Stimulated activated CD8-positive, alpha-beta memory T cell treated with anti-CD3 and anti-CD28 coated beads, Interleukin-15, amount 100 ng/mL, for 4 hours (primary cell): ENCODE measurements at places on chromosomes 1 and 21.

GRCh38 chr1:214753236-214753852 is 150.3 kb downstream of the CENPF start:
- DNase-seq, result no peak

- no peak for DNase-seq
Observed at GRCh38 chr1:27145934-27146354, 9.0 kb downstream of the SLC9A1 start.

- DNase-seq, result no peak
Observed at GRCh38 chr1:152967201-152967600, 3.2 kb upstream of the SPRR4 start.

DNA sequence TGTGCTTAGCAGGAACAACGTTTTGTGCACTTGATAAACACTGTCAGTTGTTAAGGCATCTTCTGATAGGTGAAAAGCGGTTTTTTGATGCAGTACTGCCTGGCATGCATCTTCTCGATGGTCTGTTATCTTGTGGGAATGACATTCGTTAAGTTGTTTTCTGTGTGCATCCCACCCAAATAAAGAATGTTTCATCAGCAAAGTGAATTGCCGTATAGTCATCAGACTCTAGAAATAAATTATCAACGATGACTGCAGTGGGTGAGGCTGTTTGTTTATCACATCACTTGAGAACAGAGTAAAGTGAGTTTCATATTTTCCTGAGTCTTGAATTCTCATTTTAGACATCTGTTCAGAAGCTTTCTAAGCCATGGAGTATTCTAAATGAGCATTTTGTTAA is 34.1 kb downstream of the NFIA start:
- no peak for DNase-seq

- DNase-seq, result no peak
Observed at GRCh38 chr21:45151445-45152160, 77.2 kb downstream of the ADARB1 start.

GRCh38 chr1:160626509-160627342 is 20.1 kb downstream of the SLAMF1 start:
- DNase-seq, result no peak

DNA sequence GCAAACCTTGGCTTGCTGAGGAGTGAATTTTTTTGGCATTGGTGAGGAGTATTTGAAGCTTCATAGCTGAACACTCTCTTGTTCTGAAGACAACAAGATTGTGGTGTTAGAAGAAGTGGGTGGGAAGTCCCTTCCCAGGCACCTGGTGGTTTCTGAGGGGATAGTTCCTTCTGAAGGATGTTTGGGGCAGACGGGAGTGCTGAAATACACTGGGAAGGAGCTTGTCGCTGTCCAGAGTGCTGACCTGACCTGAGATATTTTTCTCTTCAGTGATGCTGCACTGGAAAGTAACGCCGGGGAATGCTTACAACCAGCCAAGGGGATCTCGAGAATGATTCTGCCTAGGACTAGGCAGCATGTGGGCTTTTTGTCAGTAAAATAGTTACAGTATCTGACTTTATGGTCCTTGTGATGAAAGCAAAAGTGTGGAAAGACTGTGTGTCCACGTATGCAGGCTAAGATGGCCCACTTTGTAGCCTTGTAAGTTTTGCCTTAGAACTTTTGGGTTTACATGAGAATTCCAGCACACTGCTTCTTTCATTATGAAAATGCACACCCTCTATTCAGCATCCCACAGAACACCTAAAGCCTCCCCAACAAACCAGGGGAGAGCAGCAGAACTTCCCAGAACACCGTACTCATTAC is 33.1 kb upstream of the NFASC start:
- no peak for DNase-seq

GRCh38 chr1:116900471-116901365 is 9.0 kb upstream of the PTGFRN start:
- DNase-seq, result no peak

GRCh38 chr1:175498002-175498401 is 245.4 kb downstream of the TNR start:
- no peak for DNase-seq

- DNase-seq, result no peak
Observed at GRCh38 chr1:29634324-29634723, 398.0 kb downstream of the PTPRU start.

DNA sequence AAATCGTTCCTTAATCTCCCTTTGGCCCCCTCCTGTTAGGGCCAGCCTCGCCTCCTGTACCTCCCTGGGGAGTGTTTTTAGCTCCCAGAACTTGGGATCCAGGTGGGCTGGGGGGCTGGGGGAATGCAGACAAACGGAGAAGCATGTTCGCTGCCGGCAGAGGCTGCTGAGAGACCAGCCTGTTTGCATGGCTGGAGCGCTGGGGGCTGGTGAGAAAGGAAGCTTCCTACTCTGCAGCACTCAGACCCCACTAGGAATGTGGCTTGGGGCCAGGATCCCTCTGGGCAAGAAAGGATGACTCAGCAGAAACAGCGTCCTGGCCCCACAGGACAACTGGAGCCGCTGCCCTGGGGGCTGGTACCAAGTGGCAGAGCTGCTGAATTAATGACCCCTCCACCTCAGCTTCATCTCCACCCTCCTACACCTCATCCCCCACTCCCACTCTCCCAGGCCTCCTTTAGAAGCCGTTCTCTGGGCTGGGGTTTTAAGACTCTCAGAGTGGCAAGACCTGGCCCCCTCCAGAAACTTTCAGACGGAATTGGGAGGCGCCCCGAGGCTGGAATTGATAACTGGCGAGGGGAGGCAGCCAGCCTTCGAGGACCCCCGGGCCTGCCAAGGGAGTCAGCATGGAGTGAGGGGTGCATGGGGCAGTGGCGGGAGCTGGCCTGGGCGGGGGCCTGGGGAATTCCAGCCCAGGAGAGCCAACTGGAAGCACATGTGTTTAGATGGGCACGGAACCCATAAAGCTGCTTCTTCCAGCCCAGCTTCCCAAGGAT is 28.5 kb upstream of the EPS8L3 start:
- DNase-seq, result no peak

DNA sequence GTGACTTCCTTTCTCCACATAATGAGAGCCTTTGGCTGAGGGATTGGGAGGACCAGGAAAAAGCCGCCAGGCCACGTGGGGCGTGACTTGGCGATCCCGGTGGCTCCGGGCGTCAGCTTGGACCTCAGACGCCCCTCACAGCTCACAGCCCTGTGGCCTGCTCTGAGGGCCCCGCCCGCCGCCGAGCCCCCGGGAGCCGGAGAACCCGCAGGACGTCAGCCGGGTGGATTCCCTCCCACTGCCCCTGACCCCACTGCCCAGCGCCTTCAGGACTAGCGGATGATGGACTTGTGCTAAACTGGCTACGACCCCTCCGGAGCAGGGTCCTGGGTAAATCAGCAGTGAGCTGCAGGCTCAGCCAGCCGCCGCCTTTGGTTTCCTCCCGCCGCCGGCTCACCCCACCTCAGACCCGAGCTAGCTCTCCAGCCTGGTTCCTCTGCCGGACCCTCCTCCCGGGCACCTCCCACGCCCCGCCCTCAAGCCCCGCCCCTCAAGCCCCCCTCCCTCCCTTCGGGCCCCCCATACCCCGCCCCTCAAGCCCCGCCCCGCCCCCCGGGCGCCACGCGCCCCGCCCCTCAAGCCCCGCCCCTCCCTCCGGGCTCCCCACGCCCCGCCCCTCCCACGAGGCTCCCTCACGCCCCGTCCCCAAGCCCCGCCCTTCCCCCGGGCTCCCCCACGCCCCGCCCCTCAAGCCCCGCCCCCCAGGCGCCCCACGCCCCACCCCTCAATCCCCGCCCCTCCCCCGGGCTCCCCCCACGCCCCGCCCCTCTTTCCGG is 10.0 kb upstream of the FAAP20 start:
- DNase-seq, result no peak

- DNase-seq, result no peak
Observed at GRCh38 chr1:27003745-27004470, 8.7 kb downstream of the TENT5B start.

DNA sequence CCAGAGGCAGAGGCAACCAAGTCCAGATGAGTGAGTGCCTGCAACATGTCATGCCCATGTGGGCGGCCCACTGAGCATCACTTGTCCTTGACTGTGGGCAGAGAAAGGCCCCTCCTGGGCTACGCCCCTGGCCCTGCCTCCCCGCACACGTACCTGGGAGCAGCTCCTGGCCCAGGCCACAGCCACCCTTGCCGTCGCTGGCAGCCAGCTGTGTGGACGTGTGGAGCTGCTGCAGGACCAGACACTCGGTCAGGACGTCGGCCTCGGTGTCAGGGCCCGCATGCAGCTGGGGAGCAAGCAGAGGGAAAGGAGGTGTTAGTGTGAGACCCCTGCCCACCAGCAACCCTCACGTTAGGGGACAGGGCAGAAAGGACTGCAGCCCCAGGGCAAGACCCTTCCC is 61.3 kb downstream of the DMRTB1 start:
- DNase-seq, result no peak

DNA sequence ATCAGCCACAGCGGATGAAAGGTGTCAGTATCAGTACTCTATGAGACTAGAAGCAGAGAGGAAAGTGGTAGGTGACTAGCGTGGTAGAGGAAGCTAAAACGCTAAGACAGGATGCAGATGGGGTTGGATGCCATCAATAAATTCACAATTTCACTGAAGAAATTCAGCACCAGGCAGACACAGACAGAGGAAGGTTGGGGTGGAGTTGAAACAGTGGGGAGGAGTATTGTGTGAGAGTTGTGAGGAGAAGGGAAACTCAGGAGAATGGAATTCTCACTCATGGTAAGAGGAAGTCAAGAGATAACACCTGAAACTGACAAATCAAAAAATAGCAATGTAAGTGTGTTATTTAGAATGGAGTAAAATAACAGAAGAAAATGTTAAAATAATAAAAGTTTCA is 208.5 kb upstream of the DAB1 start:
- no peak for DNase-seq

GRCh38 chr1:52192436-52192835 is 50.5 kb downstream of the ZFYVE9 start:
- DNase-seq, result no peak

- no peak for DNase-seq
Observed at GRCh38 chr1:86706018-86706635, 1.8 kb downstream of the SH3GLB1 start.

DNA sequence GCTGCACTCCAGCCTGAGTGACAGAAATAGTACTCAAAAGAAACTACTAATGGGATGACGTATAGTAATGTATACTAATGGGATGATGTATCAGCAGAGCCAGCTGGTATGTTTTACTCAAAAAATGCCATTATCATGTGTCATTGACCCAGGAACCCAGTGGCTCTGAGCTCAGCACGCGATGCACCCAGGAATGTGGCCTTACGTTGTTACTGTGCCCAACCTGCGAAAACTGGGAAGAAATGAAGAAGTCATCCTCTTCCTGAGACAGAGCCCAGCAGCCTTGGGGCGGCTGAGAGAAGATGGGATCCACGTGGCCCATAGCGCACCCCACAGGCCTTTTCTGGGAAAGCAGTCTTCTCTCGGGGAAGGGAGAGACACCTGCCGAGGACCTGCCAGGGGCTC is 8.8 kb downstream of the UBE2J2 start:
- no peak for DNase-seq

GRCh38 chr1:167210966-167211674 is 9.6 kb upstream of the POU2F1 start:
- no peak for DNase-seq

GRCh38 chr1:162293073-162293692 is 83.5 kb downstream of the SPATA46 start:
- no peak for DNase-seq

DNA sequence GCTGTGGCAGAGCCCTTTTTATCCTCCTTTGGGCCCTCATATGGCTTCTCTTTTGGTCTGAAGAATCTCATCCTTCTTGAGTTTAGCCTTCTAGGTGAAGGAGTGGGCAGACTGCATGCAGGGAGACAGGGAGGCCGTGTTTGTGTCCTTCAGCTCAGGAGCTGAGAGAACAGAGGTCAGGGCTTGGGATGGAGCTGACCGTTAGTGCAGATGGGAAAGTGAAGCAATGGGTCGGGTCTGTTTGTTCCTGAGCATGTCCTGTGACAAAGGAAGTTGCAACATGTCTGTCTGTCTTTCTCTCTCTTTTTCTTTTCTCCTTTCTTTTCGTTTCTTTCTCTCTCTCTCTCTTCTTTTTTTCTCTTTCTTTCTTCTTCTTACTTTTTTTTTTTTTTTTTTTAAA is 14.9 kb downstream of the MAPKAPK2 start:
- DNase-seq, result no peak

DNA sequence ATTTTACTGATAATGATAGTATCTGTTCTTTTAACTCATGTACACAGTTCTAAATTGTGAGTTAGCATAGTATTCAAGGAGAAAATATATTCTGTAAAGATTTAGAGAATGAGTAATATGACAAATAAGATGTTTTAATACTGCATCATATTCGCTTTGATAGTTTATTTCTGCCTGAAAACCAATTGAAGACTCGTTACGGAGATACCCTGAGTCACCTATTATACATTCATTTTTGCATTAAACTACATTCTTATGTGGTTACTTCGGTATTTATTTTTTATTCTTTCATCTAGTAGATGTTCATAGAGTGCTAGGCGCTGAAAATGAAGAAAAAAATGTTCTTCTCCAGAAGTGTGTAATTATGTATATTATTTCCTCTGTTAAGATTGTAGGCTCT is 5.3 kb downstream of the UHMK1 start:
- no peak for DNase-seq

GRCh38 chr21:41762753-41763152 is 4.1 kb downstream of the RIPK4 start:
- no peak for DNase-seq

DNA sequence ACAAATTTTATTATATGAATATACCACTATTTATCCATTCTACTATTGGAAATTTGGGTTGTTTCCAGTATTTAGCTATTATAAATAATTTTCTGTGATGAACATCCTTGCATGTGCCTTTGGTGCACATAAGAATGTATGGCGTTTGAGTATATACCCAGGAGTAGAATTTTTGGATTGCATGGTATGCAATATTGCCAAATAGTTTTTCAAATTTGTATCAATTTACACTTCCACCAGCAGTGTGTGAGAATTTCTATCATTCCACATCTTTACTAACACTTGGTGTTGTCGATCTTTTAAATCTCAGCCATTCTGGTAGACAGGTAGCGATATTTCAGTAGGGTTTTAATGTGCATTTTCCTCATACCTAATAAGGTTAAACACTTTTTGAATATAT is 9.2 kb upstream of the FNBP1L start:
- no peak for DNase-seq

DNA sequence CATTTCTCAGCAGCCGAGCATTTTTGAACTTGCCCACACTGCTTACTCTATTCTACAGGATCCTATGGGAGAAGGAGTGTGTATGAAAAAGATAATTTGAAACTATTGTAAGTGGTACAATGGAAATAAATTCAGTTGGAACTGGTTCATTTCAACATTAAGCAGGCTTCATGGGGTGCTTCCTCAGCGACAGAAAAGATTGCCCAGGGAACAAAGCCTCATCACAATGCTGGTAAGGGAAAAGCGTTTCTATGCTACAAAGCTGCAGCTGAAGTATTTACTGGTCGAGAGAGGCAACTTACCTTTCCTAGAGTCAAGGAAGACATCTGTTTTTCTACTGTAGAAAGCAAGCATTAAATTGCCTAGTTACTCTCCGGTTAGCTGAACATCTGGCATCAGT is 568.2 kb upstream of the ZP4 start:
- no peak for DNase-seq

- no peak for DNase-seq
Observed at GRCh38 chr1:234866007-234866866, 256.3 kb upstream of the IRF2BP2 start.

- DNase-seq, result no peak
Observed at GRCh38 chr1:202154766-202155477, 5.5 kb downstream of the PTPN7 start.

GRCh38 chr1:229993060-229993459 is 74.0 kb upstream of the GALNT2 start:
- DNase-seq, result no peak
